ENCODE measurements at places on chromosomes 1 and 21. TPM values are rescaled to one million over a fixed set of nuclear protein-coding genes. Genes with fewer than 3 reads are reported as not detected.
A peak's percentile ranks its signal among the peaks of the same experiment; 100 is the strongest.

DNA sequence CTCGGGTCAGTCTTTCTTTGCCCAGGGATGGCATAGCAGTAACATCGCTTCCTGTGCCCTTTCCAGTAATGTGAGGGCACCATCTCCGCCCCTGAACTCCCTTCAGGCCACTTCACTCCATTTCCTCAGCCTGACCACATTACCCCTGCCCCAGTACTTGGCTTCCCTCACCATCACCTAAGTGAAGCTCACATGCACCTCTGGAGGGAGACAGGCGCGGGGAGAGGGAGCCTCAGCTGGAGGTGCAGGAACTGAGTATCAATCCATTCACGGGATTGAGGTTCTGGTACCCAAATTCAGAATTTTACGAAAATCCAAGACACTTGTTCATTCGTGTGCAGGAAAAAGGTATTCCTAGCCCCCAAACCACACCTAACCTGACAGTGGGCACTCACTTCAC lies 540.4 kb downstream of the KIF26B start:
- no peak for DNase-seq

DNA sequence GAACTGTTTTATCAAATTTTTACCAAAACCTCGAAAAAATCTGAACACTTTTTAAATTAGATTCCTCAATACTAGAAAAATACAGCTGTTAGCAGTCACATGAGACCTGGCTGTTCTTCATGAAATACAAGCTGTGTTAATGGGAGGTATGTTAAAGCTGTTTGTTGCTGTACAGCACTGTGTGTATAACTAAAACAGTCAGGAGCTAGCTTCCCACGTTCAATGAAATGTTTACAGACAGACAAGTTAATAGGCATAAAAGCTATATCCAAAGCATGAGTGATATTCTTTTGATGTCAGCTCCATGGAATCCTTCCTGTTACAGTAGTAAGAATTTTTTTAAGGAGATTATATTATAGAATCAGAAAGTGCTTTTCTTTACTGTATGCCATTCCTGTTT lies 223.2 kb upstream of the FOXD3 start:
- DNase-seq, result no peak

GRCh38 chr21:38037416-38037815 lies 121.2 kb upstream of the KCNJ6 start:
- DNase-seq, result no peak

Gene TPTE
- not detected for total RNA-seq

Gene LGR6
- 42.6 TPM for total RNA-seq

DNA sequence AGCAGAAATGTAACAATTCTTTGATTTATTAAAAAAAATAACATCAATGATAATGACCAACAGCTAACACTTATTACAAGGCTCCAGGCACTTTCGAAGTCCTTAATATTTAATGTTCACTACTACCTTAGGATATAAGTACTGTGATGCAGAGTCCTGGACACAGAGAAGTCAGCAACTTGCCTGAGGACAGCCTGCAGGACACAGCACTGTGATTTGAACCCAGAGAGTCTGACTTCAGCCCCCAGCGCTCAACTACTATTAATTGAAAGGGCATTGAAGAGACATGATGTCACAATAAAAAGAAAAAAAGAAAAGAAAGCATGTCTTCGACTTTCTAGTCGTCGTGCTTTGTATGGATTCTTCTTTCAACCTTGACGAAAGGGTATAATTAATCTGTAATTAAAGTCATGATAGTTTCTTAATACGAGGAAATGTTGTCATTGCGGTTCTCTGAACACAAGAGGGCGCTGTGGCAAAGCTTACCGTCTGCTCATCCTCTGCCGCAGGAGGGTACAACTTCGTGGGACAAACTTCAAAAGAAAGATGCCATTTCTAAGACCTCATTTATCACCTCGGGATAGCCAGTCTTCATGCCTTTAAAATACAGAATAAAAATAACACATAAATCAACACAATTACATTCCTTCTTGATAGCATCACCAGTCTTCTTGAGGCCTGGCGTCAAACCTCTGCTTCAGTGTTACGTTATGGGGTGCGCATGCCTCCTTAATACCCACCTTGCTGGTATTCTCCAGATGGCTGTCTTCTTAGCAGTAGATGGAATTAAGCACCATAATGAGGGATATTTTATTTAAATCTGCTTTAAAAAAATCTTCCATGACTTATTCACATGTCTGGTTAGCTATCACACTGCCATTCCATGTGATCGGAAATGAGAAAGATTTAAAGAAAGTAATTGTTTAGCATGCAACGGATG lies 240.1 kb downstream of the DISC1 start:
- peak; percentile 50 for DNase-seq

- DNase-seq, result no peak
These were observed 9.6 kb upstream of the NVL start for GRCh38 chr1:224339442-224340033.

GRCh38 chr1:60510162-60510561 lies 436.6 kb upstream of the C1orf87 start:
- DNase-seq, result no peak

- no peak for DNase-seq
These were observed 377.4 kb downstream of the LTN1 start for GRCh38 chr21:28615276-28615675.

Gene GTF2B
- 15.3 TPM for total RNA-seq

GRCh38 chr1:202505356-202505755 lies 156.9 kb downstream of the PPP1R12B start:
- DNase-seq, result no peak

Gene PLPP3
- total RNA-seq, result 85.4 TPM

DNA sequence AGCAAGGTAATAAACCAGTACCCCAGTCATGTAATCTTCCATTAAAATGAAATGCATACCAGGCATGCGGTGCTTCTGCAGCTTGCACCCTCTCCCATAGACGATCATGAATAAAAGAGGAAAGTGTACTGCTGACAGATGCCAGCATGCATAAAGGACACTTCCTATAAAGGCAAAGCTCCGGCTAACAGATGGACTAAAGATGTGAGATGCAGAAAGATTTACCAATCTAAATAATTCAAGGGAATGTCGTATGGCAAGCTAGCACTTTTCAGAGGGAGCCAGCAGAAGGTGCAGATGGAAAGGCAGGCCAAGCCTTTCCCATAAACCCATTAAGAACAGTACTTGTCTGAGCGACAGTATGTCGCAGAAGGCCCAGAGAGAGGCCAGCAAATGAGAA lies 542.0 kb downstream of the NUF2 start:
- DNase-seq, result no peak

Gene HOOK1
- total RNA-seq, result 7.8 TPM

- DNase-seq, result no peak
These were observed 198.6 kb upstream of the EDN2 start for GRCh38 chr1:41682845-41683625.

- DNase-seq, result no peak
These were observed 85.4 kb upstream of the LRRC8D start for GRCh38 chr1:89735479-89735878.

DNA sequence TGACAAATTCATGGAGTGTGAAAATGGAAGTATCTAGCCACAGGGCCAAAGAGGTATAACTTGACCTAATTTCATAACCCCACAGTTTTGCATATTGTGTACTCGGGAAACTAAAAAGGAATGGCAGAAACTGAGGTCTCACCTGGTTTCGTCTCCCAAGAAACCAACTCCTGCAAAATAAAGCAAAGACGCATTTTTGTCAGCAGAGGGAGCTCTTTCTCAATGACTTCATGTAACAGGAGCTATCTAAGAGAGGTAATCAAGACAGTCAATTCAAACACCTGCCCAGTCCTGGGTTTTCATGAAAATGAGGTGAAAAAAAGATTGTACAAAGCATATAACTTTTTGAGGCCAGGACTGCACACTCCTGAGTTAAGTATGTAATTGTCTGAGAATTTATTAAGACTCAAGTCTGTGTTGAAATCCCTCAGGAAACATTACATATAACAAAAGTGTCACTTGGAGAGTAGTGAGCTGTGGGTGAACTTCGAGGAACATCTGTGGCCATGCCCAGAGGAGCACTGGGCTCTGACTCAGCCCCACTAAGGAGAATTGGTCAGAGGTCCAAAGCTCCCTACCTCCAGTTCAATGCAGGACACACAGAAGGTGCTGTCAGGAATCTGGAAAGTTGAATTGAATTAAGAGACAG lies 17.6 kb downstream of the FCRL4 start:
- DNase-seq, result no peak

Gene SFT2D2
- 27.3 TPM for total RNA-seq

Gene TMPRSS2
- not detected for total RNA-seq

Gene MFAP2
- total RNA-seq, result 7.5 TPM

GRCh38 chr1:75135573-75136194 lies 1.5 kb downstream of the LHX8 start:
- DNase-seq, result no peak

DNA sequence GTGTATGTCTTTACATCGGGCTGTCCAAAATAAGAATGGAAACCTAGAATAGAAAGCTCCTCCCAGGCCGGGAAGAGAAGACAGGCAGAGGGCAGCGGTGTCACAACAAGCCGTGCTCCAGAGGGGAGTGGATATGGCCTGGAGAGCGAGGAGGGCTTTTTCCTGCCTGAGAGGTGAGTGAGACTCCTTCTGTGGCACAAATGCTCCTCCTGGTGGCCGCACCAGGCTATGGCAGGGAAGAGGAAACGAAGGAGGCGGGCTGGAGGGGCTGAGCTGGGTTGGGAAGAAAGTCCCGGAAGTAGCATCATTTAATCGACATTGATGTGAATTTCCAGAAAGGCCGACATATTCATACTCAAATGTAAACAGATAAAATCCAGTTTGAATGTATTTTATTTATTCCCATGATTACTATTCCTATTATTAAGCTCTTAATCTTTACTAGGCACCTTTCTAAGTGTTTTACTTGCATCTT lies 54.7 kb downstream of the MEF2D start:
- peak; percentile 89 for DNase-seq

Gene NMNAT2
- 80.6 TPM for total RNA-seq

- no peak for DNase-seq
These were observed 21.0 kb upstream of the SCAF4 start for GRCh38 chr21:31752967-31753366.

Data from right cardiac atrium (tissue), 5 donors.